A549 treated with Mapracorat at 1 μM for 4 hours (cell line): ENCODE measurements at places on chromosomes 1 and 21. TPM values are rescaled to one million over a fixed set of nuclear protein-coding genes. Genes with fewer than 3 reads are reported as not detected.

GJB4 gene
- total RNA-seq, result 0.06 to 0.13 TPM (median 0.10 TPM) in 5 replicates

AJAP1 gene
- total RNA-seq, result not detected in 5 replicates

CLEC20A gene
- not detected in 5 replicates for total RNA-seq

KCND3 gene
- 0.01 to 0.02 TPM in 2 of 5 replicates, not detected in the others for total RNA-seq

CR1 gene
- total RNA-seq, result not detected in 5 replicates

OR2T35 gene
- total RNA-seq, result not detected in 5 replicates

TRPM2 gene
- total RNA-seq, result 5.5 to 10.6 TPM (median 8.1 TPM) in 5 replicates

LCE1F gene
- total RNA-seq, result not detected in 5 replicates

SPRR2G gene
- not detected in 5 replicates for total RNA-seq

OR2G6 gene
- not detected in 5 replicates for total RNA-seq

NR5A2 gene
- total RNA-seq, result 2.7 to 5.3 TPM (median 3.8 TPM) in 5 replicates

TP73 gene
- total RNA-seq, result 0.59 to 0.87 TPM (median 0.75 TPM) in 5 replicates

OVAAL gene
- total RNA-seq, result 0.10 to 0.18 TPM in 2 of 5 replicates, not detected in the others

PROK1 gene
- total RNA-seq, result not detected in 5 replicates

MORC3 gene
- total RNA-seq, result 5.8 to 7.4 TPM (median 6.4 TPM) in 5 replicates
